Memory B cell (primary cell): ENCODE measurements at places on chromosomes 3 and 15.

GRCh38 chr15:64072812-64073211 lies 20.8 kb downstream of the CIAO2A start:
- DNase-seq: no peak

DNA sequence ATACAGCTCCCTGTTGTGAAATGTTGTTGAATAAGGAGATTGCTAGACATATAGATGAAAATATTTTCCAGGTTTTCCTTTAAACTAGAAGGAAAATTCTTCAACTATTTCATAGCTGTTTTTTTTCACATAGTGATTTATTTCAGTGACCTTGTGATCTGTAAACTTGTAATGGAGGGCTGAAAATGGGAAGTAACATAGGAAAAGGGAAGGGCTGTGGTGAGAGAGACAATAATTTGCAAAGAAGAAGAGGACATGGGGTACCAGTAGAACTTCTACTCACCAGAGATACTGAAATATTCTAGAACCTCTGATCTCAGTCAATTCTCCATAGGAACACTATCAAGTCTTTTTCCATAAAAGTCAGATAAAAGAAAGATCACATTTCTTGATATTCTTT lies 60.4 kb downstream of the PLS1 start:
- no peak for DNase-seq

DNA sequence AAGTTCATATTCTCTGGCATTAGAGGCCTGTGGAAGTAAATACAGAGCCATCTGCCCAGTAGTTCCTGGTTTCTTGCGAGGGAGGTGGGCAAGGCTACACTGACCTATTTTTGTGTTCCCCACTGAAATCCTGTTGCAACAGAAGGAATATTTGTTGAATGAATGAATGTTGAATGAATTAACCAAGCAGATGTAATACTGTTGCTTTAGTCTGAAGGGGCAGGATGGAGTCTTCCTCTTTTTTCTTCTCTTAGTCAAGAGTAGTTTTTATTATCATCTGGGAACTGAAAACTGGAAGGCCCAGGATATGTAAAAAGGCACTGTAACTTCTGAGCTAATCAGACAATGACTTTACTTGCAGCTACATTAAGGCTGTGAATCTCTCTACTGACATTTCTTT lies 17.1 kb downstream of the BLOC1S6 start:
- no peak for DNase-seq

GRCh38 chr3:54146506-54147239 lies 24.3 kb downstream of the CACNA2D3 start:
- DNase-seq: no peak

GRCh38 chr3:4938281-4938982 lies 40.8 kb upstream of the BHLHE40 start:
- DNase-seq: no peak

- DNase-seq: no peak
Observed at GRCh38 chr3:30628205-30628900, 22.0 kb downstream of the TGFBR2 start.

DNA sequence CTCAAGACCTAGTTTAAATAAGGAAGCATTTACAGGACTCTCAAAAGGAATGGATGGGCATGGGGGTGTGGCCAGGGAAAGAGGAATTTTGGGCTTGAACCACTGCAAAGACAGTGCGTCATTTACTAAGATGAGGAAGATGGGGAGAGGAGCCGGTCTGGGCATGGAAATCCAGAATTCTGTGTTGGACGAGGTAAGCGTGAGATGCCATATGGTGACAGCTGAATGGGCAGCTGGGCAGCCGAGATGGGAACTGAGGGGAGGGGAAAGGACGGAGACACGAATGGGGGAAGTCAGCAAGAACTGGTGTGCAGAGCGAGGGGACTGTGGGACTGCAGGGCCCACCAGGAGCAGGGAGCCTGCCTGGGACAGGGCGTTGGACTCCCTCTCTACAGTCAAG lies 24.2 kb downstream of the TMEM44 start:
- DNase-seq: no peak

DNA sequence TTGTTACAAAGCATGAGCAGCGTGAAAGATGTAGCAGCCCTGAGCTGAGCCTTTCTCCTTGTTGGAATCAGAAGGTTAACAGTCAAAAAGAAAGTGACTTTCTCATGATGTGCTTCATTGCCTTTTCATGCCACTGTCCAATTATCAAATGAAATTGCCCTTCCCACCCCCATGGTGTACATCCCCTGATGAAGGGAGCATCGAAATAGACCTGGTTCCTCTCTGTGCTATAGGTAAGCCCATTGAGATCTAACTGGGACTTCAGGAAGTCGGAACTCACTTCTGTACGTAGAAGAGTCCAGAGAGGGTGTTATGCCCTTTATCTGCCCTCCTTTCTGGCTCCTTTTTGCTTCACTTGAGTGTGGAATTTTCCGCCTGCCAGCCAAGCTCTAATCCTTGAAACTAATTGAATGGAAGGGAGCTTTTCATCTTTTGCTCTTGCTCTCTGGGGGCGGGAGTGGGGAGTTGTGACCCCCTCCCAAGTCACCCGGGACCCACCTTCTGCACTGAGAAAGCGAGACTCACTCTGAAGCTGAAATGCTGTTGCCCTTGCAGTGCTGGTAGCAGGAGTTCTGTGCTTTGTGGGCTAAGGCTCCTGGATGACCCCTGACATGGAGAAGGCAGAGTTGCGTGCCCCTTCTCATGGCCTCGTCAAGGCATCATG lies 20.9 kb downstream of the ABHD6 start:
- no peak for DNase-seq

- peak; percentile 30 for DNase-seq
Observed at GRCh38 chr3:111859061-111859973, at the start of gene PHLDB2. Gene PHLDB2 (plus strand): TSS chr3:111859265. CDS start chr3:111884078, 24,813 bp downstream.

- DNase-seq: no peak
Observed at GRCh38 chr3:172096881-172097420, 57.6 kb downstream of the FNDC3B start.

DNA sequence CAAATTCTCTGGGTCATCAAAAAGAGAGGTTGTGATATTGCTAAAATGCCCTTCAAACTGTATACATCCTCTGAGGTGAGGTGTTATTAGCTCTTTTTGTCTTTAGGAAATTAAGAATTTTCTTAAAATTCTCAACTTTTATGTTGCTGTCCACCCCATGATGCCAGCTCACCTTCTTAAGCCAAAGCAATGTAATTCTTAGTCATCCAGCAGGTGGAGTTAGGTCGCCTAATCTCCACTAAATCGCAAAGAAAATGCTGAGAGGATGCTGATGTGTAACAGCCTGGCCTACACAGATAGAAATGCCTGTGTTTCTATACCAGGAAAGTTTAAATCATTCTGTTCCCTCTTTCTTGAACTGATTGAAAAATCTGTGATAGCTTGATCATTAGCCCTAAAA lies 770.2 kb upstream of the ALCAM start:
- no peak for DNase-seq

GRCh38 chr3:32725721-32726120 lies 40.7 kb downstream of the CNOT10 start:
- DNase-seq: no peak

DNA sequence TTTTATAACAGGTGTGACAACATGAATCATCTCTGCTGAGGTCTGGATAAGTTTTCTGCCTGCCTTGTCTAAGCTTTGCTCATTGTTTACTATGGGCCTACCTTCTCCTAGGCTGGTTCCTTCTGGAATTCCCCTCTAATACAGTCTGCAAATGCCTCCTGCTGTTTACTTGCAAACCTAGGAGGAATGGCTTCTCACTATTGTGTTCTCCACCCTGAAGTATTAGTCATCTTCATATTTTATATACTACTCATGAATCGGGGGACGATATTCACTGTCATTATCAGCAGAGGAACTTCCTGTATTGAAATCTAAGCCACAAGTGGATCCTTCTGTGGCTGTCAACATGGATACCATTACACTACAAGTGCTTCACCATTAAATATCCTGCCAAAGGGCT lies 154.8 kb downstream of the PLCL2 start:
- DNase-seq: no peak

DNA sequence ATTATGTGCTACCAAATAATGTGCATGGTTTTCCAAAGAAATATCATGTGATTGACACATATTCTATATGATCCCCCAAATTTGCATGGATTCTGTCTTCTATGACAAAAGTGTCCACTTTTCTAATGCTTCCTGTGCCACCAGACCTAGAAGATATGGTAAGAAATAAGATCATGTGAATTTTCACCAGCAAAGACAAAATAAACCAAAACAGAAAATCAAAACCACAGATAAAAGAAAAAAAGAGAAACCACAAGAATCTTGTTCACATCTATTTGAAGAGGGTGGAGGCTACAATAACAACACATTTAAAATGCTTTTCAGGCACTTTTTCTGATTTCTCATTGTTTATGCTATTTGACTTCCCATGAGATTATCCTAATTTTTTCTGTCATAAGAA lies 303.4 kb downstream of the DIPK2A start:
- DNase-seq: no peak

DNA sequence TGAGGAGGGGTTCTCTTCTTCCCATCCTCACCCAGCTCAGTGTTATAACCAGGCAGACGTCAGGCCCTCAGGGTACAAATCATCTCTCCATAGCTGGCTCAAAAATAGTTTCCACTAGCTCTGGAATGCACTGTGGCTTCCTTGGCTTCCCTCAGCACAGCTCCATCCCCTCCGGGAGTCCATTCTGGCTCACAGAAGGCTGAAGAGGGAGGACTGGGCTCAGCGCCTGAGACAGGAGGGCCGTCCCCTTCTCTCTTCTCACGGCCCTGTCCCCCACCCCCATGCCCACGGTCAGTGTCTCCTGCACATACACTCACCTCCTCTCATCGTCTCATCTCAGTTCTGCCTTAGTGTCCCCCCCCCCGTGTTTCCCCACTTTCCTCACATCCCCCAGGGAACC lies 50.1 kb downstream of the UMPS start:
- no peak for DNase-seq

DNA sequence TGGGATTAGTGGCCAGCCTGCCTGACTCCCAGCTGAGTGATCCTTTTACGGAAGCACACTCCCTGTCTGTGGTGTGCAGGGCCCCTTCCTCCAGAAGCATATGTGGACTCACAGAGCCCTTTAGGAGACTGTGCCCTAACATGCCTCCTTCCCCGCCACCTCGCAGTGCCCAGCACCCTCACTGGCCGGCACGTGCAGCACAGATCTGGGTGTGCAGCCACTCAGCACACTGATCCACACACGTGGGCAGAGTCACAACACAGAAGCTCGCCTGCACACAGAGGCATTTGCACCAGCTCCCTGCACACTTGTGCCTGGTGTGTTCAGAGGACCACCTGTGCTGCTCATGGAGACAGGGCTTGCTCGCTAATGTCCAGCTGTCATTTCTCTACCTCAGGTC lies 23.6 kb upstream of the CSPG4 start:
- no peak for DNase-seq

DNA sequence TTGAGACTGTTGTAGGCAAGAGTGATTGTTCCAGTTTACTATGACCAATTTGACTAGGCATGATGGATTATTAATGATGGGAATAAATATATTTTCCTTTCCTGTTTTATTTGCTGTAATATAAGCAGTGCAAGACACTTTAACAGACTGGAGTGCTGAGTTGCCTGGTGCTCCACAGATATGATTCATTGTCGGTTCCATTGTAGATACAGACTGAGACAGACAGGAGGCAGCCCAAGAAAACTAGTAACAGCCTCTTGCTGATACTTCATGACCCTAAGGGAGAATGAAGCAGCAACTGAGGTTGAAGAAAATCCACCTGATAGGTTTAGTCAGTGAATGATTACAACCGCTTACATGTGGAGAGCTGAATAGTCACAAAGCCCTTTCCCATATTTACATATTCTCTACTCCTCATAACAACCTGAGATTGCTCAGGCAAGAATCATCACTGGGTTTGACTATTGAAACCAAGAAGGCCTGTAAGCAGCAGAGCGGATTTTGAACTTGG lies 235.1 kb upstream of the TPRG1 start:
- no peak for DNase-seq

- no peak for DNase-seq
Observed at GRCh38 chr3:184911570-184911969, 99.6 kb downstream of the VPS8 start.

DNA sequence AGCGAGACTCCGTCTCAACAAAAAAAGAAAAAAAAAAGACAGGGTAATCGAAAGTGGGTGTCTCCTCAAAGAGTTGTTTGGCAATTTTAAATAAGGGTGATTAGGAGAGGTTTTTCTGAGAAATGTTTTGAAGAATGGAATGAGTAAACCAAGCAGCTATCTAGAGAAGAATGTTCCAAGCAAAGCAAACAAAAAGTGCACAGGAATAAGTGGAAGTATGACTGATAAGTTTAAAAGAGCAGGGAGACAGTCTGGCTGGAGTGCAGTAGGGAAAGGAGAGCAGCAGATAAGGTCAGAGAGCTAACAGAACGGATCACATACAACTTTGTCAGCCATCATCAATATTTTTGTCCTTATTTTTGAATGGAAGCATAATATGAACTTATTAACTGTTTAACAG lies 853.5 kb downstream of the TUSC7 start:
- no peak for DNase-seq

GRCh38 chr15:65869954-65870871 lies 922 bp downstream of the RAB11A start:
- DNase-seq: peak; percentile 20

DNA sequence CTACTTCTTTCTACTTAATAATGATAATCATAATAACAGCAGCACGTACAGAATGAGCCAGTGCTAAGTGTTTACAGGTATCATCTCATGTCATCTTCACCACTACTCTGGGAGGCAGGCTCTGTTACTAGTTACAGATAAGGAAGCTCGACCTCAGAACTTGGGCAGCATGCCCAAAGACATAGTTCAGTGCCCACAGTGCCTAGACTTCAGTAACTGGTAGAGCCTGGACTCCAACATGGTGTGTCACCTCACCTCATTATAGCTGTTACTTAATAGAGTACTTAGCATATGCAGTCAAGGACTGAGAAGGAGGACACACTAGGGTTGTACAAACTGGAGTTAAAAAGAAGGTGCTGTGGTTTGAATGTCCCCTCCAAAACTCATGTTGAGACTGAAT lies 7.6 kb downstream of the GADL1 start:
- no peak for DNase-seq

- no peak for DNase-seq
Observed at GRCh38 chr3:7574435-7574834, 713.5 kb downstream of the GRM7 start.

GRCh38 chr3:180250172-180250571 lies 213.4 kb upstream of the PEX5L start:
- no peak for DNase-seq

DNA sequence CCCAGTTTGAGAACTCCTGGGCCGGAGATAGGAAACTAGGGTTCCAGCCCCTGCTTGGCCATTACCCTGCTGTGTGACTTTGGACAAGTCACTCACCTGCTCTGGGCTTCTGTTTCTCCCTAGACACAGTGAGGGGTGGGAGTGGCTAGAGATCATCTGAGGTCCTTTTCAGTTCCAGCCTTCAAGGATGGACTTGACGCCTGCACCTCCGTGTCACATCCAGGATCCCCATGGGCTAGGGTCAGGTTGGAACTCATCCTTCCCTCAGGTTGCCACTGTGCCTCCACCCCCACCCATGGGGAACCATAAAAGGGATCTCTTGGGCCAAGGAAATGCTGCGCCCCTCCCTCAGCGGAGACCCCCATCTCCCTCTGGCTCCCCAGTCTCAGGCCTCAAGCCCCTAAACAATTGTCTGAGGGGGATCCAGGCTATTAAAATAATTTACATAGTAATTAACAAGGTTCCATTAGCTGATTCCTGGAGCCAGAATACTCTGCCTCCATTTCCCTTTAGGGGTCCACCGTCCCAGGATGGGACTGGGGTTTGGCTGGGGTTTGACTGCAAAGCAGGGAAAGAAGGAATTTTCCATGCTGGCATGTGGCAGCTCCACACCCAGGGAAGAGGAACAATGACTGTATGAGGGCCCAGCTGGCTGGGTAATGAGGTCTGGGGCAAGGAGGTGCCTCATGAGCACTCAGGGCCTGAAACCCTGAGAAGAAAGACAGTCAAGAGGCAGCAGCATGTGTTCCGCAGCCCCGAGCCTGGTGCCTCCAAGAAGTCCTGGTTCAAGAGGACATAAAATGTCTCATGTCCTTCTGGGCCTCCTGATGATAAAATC lies 177.7 kb downstream of the SMAD6 start:
- DNase-seq: peak; percentile 7
